ENCODE measurements at places on chromosomes 7 and 10. TPM values are rescaled to one million over a fixed set of nuclear protein-coding genes. Genes with fewer than 3 reads are reported as not detected.

Gene AIMP2
- 39.5 TPM for total RNA-seq

Gene SCART1
- total RNA-seq: 6.2 TPM

Gene CHST15
- total RNA-seq: 0.05 TPM

- DNase-seq: no peak
Observed at GRCh38 chr10:61623161-61623560, 39.6 kb upstream of the CABCOCO1 start.

DNA sequence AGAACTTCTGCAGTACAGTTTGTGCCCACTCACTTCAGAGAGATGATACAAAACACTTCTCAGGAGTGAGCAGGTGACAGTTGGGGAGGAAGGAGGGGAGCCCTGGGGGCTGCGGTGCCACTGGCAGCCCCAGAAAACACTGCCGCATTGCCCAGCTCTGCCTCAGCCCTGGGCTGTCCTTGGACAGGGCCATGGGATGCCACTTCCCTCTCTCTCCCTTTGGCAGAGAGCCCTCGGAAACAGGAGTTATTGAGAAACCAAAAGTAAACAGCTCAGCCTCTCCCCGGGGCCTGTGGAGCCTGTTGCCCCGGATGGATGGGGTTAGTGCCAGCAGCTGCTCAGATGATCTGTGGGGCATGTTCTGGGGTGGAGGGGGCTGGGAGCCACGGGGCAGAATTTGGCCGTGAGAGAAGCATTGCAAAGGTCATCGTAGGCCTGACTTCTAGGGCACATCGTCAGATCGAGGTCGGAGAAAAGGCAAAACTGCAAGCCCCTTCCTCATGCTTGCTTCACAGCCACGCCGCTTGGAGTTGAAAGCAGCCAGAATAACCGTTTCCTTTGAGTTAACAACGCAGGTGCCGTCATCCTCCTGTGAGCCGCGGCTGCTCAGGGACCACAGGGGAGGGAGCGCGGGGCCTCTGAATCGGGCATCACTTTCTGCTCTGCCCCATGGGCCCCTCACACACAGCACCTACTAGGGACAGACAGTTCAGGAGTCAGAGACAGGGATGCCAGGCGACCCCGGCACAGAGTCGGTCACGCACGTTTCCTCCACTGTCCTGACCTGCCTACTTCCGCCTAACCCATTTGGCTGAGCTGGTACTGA lies 256.4 kb downstream of the CAMK1D start:
- DNase-seq: peak; percentile 64

GRCh38 chr10:109743146-109743545 lies 180.2 kb downstream of the XPNPEP1 start:
- DNase-seq: no peak

GRCh38 chr7:147803151-147803550 lies 787.4 kb upstream of the C7orf33 start:
- DNase-seq: no peak

Data from activated CD4-positive, alpha-beta memory T cell treated with anti-CD3 and anti-CD28 coated beads for 36 hours (primary cell).